Mesenchymal stem cell (in vitro differentiated cells and primary cell): ENCODE measurements at places on chromosomes 6 and 20.
A peak's percentile ranks its signal among the peaks of the same experiment; 100 is the strongest.

- DNase-seq: no peak
These were observed 3.5 kb upstream of the VWA7 start for GRCh38 chr6:31780507-31781243.

DNA sequence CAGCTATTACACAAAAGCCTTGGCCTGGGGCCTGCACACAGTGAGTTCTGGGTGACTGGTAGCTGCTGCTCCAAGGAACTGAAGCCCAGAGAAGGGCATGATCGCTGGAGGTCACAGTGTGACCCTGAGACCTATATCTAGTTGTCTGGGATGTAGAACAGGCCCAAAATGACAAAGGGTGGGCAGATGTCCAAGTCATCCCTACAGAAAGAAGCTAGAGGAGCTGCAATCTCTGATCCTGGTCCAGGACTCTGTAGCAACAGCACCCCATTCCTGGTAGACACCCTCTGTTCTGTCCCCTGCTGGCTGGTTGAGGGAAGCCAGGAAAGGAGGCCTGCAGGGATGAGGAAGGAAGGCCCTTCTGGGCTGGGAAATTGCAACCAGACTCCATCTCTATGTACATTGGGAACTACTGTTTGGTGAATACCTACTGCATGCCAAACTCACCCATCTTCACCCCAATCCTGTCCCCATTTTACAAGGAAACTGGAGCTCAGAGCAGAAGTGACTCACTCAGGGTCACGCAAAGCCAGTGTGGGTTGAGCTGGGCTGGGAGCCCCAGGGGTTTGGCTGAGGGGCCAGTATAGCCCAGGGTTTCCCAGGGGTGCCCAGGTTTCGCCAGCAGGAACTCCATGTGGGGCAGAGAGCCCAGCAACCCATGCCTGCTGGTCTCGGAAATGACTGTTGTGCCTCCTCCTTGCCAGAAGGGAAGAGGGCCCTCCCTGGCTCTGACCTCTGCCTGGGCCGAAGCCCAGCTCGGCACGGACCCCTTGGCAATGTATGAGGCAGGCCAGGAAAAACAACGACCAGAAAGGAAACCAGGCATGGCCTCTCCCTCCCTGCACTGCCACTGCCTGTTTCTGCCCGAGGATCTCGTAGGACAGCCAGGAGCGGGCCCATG, 44.9 kb upstream of the TLDC2 start:
- no peak for DNase-seq

DNA sequence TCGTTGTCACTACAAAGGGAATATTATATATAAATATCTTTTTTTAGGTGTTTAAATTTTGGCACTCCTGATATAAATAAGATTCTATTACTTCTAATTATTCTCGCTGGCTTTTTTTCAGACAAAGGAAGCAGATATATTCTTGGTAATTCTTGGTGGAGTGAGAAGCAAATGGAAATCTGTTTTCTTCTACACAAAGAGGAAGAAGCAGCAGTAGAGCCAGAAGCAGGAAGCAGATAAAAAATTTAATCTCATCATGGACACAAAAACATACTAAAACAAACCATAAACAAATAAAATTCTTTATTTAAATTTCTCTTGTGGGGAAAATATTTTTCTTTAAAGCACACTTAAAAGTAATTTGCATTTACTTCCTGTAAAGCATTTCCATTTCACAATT, 3.7 kb upstream of the KIAA0319 start:
- DNase-seq: no peak

GRCh38 chr6:57305107-57305506, 12.3 kb upstream of the PRIM2 start:
- DNase-seq: no peak

GRCh38 chr6:37745748-37746147, 48.1 kb upstream of the MDGA1 start:
- DNase-seq: no peak

DNA sequence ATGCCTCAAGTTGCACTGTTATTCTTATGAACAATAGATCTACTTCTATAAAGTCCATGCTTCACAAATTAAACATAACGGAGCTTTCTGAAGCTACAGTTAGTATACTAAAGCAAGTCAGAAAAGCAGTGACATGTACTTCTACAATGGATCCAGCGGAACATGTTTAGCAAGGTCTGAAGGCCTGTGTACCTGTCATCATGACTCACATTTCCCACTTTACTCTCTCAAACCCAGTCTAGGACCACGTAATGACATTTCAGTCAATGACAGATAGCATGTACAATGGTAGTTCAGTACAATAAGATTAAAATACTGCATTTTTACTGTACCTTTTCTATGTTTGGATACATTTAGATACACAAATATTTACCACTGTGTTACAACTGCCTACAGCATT, 132.1 kb downstream of the MMS22L start:
- no peak for DNase-seq

DNA sequence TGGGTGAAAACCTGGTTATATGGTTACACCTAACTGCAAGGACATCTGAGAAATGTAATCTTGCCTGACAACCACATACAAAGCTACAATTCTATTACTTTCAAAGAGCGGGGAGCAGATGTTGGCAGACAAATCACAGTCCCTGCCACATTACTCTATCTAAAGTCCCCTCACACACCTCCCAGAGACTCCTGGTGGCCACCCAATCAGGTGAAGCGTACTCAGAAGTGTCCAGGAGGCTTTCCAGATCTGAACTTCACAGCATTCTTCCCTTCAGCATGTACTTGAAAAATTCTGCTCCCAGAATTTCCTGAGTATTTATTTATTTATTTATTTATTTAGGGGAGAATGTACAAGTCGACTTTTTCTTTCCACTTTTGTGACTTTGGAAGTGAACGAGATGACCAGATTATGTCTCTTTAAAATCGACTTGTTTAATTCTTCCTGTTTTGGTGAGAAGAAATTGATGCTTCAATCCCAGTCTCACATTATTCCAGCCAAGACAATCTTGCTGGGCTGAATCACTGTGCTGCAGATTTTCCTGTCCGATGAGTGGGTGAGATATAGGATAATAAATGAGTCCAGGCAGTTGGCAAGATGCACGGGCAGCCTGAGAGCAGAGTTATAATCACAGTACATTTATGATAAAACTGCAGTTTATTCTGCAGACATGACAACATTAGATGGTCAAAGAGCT, 46.9 kb upstream of the POPDC3 start:
- no peak for DNase-seq

GRCh38 chr6:158323561-158323958, 11.3 kb downstream of the TULP4 start:
- no peak for DNase-seq

GRCh38 chr6:89190741-89191140, 26.4 kb downstream of the GABRR1 start:
- no peak for DNase-seq

GRCh38 chr6:157806131-157806855, 16.8 kb upstream of the SNX9 start:
- DNase-seq: no peak

DNA sequence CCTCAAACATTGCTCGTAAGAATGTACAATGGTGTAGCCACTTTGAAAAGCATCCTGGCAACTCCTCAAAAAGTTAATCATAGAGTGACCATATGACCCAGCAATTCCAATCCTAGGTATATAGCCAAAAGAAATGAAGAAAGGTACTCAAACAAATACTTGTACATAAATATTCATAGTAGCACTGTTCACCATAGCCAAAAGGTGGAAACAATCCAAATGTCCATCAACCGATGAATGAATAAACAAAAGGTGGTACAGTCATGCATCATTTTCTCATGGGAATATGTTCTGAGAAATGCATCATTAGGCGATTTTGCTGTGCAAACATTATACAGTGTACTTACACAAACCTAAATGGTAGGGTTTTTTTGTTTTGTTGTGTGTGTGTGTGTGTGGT, 74.4 kb upstream of the TBC1D7 start:
- DNase-seq: no peak

DNA sequence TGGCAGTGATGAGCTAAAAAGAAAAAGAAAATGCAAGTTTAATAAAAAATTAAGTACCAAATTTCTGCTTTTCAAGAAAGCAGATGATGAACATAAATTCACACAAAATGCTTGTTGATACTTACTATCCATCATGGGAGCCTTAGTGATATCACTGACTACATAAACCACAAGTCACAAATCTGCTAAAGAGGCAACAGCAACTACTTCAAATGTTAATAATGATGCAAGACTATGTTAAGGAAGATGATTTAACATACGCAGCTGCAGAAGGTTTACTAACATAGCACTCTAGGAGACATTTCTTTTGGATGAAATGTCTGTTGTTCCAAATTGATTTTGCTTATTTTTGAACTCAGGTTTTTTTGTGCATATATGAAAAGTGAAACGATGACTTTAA, 18.6 kb downstream of the FYN start:
- peak; percentile 52 for DNase-seq

DNA sequence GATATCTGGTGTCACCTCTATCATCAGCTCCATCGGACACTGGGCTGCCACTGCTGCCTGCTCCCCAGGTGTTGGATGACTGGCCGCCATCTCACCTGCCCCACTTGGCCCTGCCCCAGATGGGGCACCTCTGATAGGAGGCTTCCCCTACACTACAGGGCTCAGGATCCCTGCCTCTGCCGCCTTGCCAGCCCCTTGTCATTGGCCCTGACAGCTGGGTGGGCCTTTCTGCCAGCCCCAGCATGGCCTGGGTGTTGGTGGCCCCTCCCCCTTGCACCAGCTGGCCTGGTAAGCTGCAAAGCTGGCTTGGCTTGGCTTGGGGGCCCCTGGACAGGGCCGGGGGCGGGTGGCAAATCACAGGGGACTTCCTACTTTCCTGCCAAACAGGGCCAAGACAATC, 10.6 kb downstream of the PACSIN1 start:
- no peak for DNase-seq

GRCh38 chr6:39054577-39055142, 6.1 kb downstream of the GLP1R start:
- no peak for DNase-seq

DNA sequence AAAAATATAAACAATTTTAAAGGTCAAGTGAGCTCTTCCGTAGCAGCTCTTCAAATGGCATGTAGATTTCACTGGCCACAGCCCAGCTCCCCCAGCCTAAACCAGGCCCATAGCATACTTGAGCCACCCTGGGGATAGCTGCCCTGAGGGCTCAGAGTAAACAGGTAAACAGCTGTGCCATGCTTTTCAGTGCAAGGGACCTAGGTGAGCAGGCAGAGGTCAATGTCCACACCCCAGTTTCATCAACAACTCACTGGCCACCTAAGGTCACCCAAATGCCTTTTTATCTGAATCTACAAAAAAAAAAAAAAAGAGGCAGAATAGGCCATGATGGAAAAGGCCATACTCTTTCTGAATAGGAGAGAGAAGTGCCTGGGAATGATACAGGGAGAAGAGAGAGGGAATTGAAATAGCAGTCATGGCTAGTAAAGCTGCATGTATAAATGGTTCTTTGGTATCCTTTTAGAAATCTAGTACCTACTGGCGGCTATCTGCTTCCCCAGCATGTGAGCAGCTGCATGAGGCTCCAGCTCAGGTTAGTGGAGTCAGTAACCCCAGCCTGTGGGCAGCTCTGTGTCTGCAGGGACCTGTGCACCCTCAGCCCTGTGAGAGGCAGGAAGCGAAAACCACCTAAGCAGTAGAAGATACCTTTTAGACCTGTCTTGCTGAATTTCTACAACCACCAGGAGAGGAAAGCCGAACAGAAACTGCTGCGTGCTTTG, 77.0 kb downstream of the FOXA2 start:
- DNase-seq: no peak

DNA sequence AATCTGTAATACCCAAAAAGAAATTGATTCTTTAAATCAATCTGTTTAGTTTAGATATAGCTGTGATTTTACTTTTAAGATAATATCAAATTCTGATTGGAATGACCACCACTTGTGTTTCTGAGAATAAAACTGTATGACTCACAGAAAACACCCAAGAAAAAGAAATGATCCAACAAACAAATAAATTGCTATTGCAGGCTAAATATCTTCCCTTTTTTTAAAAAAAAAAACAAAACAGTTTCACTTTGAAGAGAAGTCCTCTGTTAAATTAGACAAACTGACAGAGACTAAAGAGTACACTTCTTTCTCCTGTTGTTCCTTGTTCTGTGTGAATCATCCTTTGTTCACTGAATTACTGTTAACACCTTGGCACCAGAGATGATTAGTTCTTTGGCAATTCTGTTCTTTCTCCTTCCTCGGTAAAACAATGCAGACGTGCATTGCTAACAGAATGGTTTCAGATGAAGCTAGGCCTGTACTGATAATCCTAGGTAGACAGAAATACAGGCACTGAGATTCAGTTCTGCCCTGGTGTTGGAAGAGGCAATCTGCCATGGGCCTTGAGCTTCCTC, 895.2 kb upstream of the CITED2 start:
- DNase-seq: no peak

DNA sequence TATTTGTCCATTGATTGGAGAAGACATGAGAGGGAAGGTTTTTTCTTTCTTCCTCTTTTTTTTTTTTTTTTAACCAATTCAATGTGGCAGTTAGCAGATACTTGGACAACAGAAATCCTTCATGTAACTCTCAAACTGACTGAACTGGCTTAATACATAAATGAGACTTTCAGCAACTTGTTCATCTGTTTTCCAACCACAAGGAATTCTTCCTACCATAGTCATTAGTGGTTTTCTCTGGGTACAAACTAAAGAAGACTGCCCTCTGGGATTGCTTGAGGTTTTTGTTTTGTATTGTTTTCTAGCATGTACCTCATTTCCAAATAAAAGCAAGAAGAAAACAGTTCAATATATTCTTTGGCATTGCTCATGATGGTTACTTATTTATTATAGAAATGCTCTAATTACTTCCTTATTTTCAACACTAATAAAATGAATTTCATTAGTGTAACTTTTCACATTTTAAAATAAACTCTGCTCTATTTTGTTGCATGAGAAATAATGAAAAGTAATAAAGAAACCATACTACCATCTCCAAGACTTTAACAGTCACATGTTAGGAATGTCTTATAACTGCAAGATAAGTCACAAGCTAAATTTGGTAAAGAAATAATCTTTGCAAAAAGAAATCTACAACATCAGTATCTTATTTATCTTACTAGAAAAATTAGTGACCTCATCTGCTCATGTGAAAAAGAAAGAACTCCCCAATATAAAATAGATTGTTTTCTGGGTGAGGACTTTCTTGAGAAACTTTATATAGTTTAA, 52.0 kb downstream of the ME1 start:
- peak; percentile 80 for DNase-seq
